ENCODE measurements at places on chromosomes 12 and 14.

GRCh38 chr12:48058771-48059170 is 47.1 kb downstream of the SENP1 start:
- DNase-seq = no peak

DNA sequence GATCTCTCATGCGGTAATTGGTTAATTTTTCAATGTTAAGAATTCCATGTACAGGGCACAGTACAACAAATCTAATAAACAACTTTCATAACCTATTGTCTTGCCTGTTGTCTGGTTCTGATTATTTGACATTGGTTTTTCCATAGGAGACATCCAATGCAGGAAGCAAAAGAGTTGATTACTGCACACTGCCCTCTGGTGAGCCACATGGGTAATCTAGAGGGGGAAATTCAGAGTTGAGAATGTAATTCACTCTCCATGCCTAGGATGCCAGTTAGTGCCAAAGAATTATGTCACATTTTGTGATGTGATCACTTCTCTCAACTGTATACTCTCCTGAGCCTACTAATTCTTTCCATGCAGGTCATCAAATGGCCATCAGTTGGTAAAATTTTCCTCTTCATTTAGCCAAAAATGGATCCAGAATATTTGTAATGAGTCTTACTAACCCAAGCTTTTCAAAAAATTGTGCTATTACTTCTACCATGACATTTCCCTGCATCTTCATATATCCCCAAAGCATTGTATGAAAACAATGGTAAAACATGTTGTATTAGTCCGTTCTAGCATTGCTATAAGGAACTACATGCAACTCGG is 17.7 kb upstream of the CCDC91 start:
- peak; percentile 12 for DNase-seq

DNA sequence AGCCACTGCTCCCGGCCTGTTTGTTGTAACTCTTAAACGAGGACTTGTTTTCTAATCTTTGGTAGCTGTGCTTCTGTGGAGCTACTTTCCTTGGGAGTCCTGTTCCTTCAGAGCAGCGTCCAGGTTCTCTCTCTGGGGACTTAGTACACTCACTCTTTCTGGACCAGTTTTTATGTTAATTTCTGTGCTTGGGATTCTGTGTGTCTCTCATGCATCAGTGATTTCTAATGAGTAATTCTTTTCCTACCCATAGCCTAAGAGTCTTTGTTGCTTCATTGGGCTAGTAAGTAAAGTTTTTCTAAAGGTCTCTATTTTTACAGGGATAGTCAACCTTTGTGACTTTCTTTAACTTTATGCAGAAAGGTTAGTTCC is 289.3 kb downstream of the FBXL14 start:
- no peak for DNase-seq

DNA sequence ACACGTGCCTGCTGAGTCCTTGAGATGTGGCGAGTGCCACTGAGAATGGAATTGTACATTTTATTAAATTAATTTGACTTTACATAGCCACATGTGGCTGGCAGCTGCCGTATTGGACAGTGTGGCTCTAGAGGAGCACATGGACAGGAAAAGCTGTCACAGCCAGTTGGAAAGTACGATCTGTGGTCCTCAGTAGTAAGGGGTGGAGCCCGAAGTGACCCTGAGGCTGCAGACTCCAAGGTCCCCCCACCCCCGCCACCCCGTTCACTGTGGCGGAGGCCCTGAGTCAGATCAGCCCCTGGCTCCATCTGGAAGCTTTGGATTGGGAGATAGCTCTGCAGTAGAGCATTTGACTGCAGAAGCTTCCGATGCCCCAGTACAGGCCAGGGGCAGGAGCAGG is 25.8 kb upstream of the BEGAIN start:
- no peak for DNase-seq

- no peak for DNase-seq
Measured at GRCh38 chr14:92459030-92459949, 54.3 kb upstream of the RIN3 start.

- DNase-seq = no peak
Measured at GRCh38 chr14:22491683-22492621, 97.1 kb downstream of the DAD1 start.

- DNase-seq = no peak
Measured at GRCh38 chr12:68962877-68963855, 30.2 kb upstream of the CPM start.

DNA sequence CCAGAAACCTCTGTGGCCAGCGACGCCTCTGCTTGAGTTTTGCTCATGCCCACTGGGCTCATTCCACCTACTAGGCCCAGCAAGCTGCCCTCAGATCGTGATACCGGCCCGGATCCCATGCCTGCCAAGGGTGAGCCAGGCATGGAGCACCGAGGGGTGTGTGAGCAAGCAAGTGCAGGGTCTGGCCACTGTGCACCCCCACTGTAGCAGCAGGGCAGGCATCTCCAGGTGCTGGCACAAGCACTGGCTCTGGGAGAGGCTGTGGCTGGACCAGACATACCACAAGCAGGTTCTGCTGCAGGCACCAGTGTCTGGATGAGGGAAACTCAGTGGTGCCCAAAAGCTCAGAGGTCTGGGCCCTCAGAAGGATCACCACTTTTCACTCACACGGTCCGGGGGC is 20.6 kb downstream of the FAM186A start:
- DNase-seq = no peak

DNA sequence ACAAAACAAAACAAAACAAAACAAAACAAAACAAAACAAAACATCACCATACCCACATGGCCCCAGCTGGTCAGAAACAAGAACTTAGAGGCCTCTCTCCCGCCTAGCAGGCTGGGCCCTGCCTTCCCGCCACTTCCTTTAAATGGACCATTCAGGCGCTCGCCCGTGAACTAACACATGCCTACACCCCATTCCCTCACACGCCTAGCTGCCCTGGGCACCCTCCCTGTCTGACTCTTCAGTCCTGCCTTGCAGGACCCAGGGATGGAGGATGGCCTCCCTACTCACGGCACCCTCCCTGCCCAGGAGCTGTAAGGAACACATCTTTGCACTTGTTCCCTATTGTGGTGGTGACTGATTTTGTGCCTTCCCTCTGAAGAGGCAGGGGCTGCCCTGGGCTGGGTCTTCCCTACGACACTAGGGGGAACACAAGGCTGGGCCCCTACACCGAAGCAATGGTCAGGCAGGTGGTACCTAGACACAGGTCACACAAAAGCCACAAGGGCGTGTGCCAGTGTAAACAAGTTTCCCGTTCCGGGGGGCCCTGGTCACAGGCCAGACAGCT is 21.5 kb downstream of the P2RX2 start:
- no peak for DNase-seq

- DNase-seq = no peak
Measured at GRCh38 chr12:11973396-11973795, 97.3 kb upstream of the BCL2L14 start.

DNA sequence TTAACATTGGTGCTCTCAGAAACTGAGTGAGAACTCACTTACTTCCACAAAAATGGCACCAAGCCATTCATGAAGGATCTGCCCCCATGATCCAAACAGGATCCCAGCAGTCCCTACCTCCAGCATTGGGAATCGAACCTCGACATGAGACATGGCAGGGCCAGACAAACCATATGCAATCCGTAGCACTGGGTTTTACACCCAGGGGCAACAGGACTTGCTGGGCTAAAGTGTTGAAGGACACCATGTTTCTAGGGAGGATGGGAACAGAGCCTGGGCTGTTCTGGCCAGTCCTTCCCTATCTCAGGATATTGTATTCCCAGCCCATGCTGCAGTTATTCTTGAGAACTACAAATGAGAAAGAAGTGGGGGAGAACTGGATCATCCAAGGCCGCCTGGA is 36.6 kb downstream of the SERPINA3 start:
- DNase-seq = no peak

GRCh38 chr12:116172224-116172849 is 105.2 kb downstream of the MED13L start:
- DNase-seq = no peak

DNA sequence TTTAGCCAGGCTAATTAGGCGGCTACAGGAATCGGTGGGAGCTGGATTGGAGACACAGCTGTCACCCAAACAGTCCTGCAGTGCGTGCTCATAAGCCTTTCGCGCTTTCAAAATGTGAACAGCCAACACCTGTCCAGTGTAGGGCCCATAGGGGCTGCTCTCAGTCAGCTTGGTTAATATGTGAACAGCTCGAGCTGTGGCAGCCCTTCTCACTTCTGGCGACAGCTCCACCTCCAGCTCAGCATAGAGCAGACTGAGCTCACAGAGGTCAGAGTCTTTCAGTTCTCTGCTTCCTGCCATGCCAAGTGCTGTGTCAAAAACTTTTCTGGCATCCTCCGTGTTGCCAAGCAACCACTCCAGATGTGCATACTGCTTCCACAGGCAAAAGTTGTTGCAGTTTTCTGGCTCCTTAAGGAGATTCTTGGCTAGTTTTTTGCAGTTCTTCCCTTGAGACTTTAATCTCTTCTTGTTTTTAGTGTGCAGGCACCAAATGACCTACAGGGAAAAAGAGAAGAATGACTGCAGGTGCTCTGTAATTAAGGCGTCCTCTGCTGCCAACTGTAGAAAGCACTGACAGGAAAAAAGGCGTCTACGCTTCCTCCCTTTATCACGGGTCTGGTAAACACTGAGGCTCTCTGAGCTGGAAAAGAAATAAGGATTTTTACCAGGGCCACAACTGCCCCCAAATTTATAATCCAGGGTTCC is 32.5 kb downstream of the PSMC1 start:
- peak; percentile 11 for DNase-seq

DNA sequence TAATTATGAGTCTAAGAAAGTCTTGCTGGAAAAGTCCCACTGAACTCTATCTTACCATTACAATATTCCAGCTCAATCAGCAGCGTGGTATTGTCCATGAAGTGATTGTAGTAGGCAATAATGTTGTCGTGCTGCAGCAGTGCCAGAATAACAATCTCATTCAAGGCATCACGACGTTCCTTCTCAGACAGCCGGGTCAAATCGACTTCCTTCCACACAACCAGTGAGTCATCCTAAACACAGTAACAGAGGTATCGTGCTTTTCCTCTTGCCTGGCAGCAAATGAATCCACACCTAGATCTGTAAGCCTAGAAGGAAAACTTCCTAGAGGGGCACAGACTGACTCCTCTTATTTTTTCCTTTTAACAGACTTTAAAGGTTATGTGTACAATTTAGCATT is 2.9 kb downstream of the NEK9 start:
- no peak for DNase-seq

All from right lung (tissue), 10 donors.